Spleen (tissue), 13 donors: ENCODE measurements at places on chromosomes 3 and 15. TPM values are rescaled to one million over a fixed set of nuclear protein-coding genes. Genes with fewer than 3 reads are reported as not detected.

DNA sequence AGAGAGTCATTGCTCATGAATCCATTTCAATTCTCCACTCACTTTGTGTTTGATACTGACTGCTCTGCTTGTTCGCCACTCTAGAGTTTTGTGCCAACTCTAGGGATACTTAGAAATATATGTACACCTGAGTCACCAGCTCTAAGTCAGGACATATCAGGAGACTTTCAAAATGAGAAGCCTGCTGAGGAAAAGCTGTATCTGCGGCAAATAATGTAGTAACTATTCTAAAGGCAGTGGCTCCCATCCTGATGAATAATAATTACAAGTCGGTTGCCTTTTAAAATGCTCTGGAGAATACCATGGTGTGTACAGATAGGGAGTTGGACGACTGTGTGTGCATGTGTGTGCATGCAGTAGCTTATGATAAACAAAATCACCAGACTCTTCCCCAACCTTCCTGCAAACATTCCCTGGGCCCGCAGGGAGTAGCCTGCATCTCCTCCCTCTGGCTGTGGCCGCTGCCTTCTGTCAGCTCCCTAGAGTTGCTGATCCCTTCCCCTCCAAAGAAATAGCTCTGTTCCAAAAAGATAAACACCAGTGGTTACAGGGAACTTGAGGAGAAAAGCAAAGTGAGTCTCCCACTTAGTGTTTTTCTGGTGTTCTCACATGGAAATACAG is 346.3 kb upstream of the UMPS start:
- no peaks in the 10 kb centered on the region for H3K36me3 ChIP-seq
- no peak overlapping the region for H3K27ac ChIP-seq
- H3K4me1 ChIP-seq: no peaks in the 10 kb centered on the region

GRCh38 chr3:58573640-58574039 is 3.6 kb downstream of the FAM107A start:
- DNase-seq: no peak
- H3K36me3 ChIP-seq: no peaks in the 10 kb centered on the region
- H3K4me1 ChIP-seq: peaks cover 47% of the 10 kb centered on the region
- no peak overlapping the region for H3K27ac ChIP-seq
- H3K27me3 ChIP-seq: no peaks in the 10 kb centered on the region

DNA sequence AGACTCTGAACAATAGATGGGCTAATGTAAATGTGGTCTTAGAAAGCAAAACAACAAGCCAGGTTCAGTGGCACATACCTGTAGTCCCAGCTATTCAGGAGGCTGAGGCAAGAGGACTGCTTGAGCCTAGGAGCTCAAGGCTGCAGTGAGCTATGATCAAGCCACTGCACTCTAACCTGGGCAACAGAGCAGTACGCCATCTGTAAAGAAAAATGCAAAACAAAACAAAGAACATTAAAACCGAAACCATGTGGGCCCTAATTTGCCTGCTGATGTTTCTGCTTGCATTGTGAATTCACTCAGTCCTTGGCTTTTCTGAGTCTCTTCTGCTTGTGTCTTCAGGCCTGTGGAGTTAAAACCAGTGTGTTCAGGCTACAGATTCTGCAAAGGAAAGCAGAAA is 56.7 kb downstream of the CCNL1 start:
- H3K27me3 ChIP-seq: no peaks in the 10 kb centered on the region
- peak overlapping the region; percentile 7 for H3K27ac ChIP-seq

Gene GATM
- total RNA-seq: 42.7 TPM

- no peaks in the 10 kb centered on the region for H3K36me3 ChIP-seq
- peak; percentile 85 for DNase-seq
- no peak overlapping the region for H3K27ac ChIP-seq
- H3K27me3 ChIP-seq: peaks cover 13% of the 10 kb centered on the region
- H3K4me1 ChIP-seq: no peaks in the 10 kb centered on the region
These were observed 461.5 kb upstream of the PPP2R3A start for GRCh38 chr3:135503760-135504686.

- H3K4me3 ChIP-seq: peak overlapping the region; percentile 97
- H3K27me3 ChIP-seq: no peaks in the 10 kb centered on the region
- no peaks in the 10 kb centered on the region for H3K36me3 ChIP-seq
- H3K4me1 ChIP-seq: peaks cover 33% of the 10 kb centered on the region
- no peak for DNase-seq
- H3K27ac ChIP-seq: peak overlapping the region; percentile 79
These were observed 891 bp upstream of the DMXL2 start for GRCh38 chr15:51623386-51623938.

- H3K27me3 ChIP-seq: no peaks in the 10 kb centered on the region
- peak overlapping the region; percentile 65 for H3K27ac ChIP-seq
- DNase-seq: no peak
- H3K36me3 ChIP-seq: no peaks in the 10 kb centered on the region
These were observed 1.2 kb upstream of the ABHD17C start for GRCh38 chr15:80693682-80694610.

DNA sequence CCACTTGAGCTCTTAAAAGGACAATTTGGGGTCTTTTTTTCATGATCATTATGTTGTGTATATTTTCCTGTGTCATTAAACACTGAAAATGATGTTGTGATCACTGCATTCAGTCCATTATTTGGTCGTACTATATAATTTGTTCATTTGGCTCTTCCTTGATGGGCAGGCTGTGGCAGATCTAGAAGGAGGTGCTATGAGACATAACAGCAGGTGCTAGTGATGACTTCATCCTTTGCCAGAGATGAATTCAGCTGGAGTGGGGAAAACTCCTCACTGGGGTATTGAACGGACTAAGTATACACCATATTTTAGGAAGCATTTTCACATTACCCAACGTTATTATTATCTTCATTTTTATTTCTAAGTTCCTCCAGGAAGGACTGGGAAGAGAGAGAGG is 12.0 kb downstream of the CMTM7 start:
- DNase-seq: no peak
- no peak overlapping the region for H3K4me3 ChIP-seq
- H3K27me3 ChIP-seq: no peaks in the 10 kb centered on the region
- H3K4me1 ChIP-seq: peaks cover 83% of the 10 kb centered on the region

Gene KCNMB2
- total RNA-seq: not detected

Gene IL5RA
- 3.2 TPM for total RNA-seq

GRCh38 chr3:139319428-139320402 is 24.1 kb upstream of the MRPS22 start:
- no peaks in the 10 kb centered on the region for H3K27me3 ChIP-seq
- no peak for DNase-seq
- H3K27ac ChIP-seq: no peak overlapping the region

DNA sequence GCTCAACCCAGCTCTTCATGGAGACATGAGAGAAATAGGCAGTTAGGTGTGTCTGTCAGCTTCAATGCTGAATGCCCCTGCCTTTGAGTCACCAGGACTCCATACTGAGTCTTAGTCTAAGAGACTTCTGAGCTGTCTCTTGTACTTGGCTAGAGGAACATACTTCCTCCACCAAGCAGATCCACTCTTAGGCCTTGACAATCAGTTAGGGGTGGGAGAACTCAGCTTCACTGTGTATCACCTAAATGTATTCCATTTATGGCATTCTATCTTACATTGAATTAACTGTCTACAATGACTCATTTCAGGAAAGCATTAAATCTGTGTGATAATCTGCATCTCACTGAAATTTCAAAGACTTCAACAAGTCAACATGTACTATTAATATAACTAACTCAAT is 66.0 kb downstream of the STAC start:
- H3K36me3 ChIP-seq: no peaks in the 10 kb centered on the region
- H3K27ac ChIP-seq: no peak overlapping the region
- H3K27me3 ChIP-seq: no peaks in the 10 kb centered on the region
- no peaks in the 10 kb centered on the region for H3K4me1 ChIP-seq

- H3K36me3 ChIP-seq: no peaks in the 10 kb centered on the region
- no peak for DNase-seq
- no peaks in the 10 kb centered on the region for H3K27me3 ChIP-seq
- H3K27ac ChIP-seq: no peak overlapping the region
- no peak overlapping the region for H3K4me3 ChIP-seq
- no peaks in the 10 kb centered on the region for H3K4me1 ChIP-seq
These were observed 136.5 kb downstream of the RORA start for GRCh38 chr15:61092361-61093157.

- no peaks in the 10 kb centered on the region for H3K36me3 ChIP-seq
- H3K27me3 ChIP-seq: peaks cover 12% of the 10 kb centered on the region
- H3K4me3 ChIP-seq: peak overlapping the region; percentile 55
- DNase-seq: peak; percentile 80
- H3K27ac ChIP-seq: peak overlapping the region; percentile 91
These were observed 36.1 kb upstream of the EPHB3 start for GRCh38 chr3:184525337-184526087.

GRCh38 chr15:100693451-100693850 is 91.1 kb downstream of the ASB7 start:
- no peak overlapping the region for H3K27ac ChIP-seq
- no peaks in the 10 kb centered on the region for H3K4me1 ChIP-seq
- H3K27me3 ChIP-seq: no peaks in the 10 kb centered on the region
- H3K4me3 ChIP-seq: no peak overlapping the region

Gene GPR149
- not detected for total RNA-seq

Gene SERPINI1
- total RNA-seq: 7.4 TPM

Gene TPRG1
- total RNA-seq: 7.9 TPM

Gene PDZRN3
- total RNA-seq: 2.3 TPM

GRCh38 chr15:88487796-88488523 is 20.5 kb downstream of the MRPS11 start:
- H3K4me3 ChIP-seq: no peak overlapping the region
- no peak overlapping the region for H3K27ac ChIP-seq
- H3K36me3 ChIP-seq: no peaks in the 10 kb centered on the region
- no peak for DNase-seq
- no peaks in the 10 kb centered on the region for H3K27me3 ChIP-seq

DNA sequence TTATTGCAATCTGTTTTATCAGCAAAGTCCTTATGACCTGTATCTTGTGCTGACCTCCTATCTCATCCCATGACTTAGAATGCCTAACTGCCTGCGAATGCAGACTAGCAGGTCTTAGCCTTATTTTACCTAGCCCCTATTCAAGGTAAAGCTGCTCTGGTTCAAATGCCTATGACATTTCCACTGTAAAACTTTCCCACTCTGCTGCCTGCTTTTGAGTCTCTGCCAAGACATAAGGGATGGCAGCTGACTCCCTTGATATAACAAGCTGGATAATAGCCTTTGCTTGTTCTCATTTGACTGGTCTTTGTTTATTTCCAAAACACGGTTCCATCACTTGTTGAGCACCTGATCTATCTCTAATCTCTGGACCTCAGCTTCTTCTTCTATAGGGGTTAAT is 131.9 kb upstream of the STRIT1 start:
- H3K4me1 ChIP-seq: no peaks in the 10 kb centered on the region
- H3K36me3 ChIP-seq: no peaks in the 10 kb centered on the region
- no peak overlapping the region for H3K4me3 ChIP-seq
- DNase-seq: no peak

GRCh38 chr3:132556508-132557159 is 40.4 kb upstream of the ACKR4 start:
- no peak overlapping the region for H3K4me3 ChIP-seq
- no peak for DNase-seq
- H3K4me1 ChIP-seq: no peaks in the 10 kb centered on the region
- H3K27ac ChIP-seq: no peak overlapping the region

DNA sequence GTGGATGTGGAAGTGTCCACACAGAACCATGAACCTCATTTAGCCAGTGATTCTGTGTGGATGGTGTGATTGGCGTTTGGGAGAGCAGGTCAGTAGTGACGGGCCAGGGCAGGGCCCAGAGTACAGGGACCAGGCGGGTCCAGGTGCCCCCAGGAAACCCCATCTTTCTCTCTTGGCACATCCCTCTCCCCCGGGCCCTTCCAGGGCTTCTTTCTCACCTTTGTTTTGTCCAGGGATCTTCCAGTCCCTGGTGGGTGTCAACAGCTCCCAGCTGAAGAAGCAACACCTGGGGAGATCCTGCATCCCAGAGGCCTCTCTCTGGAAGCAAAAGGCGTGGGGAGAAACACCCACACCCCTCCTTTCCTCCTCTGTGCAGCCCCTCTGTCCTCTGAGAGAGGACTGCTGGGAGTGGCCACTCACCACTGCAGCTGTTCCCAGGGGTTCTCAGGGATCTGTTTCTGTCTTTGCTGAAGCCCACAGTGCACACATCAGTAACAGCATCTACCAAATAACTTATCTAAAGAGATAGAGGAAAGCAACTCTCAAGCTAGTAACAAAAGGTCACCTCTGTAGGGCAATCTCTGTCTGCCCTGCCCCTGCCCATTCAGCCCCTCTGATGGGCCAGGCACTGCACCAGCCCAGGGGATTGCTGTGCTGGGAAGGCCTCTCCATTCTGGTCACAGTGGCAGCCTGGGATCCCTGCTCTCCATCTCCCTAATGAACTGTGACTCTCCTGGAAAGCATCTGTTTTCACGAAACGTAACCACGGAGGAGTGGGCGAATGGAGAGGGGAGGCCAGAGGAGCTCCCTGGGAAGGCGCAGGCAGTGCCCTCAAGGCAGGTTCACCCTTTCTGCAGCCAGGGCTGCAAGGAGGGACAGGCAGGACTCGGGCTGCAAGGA is 98.3 kb upstream of the ALDH1A3 start:
- H3K27ac ChIP-seq: no peak overlapping the region
- H3K4me3 ChIP-seq: no peak overlapping the region
- no peak for DNase-seq
- no peaks in the 10 kb centered on the region for H3K4me1 ChIP-seq
- H3K36me3 ChIP-seq: no peaks in the 10 kb centered on the region
- no peaks in the 10 kb centered on the region for H3K27me3 ChIP-seq

Gene FSIP1
- 0.57 TPM for total RNA-seq

GRCh38 chr3:135081451-135081850 is 286.4 kb downstream of the EPHB1 start:
- H3K27ac ChIP-seq: no peak overlapping the region
- H3K4me3 ChIP-seq: no peak overlapping the region
- H3K27me3 ChIP-seq: no peaks in the 10 kb centered on the region
- DNase-seq: no peak

DNA sequence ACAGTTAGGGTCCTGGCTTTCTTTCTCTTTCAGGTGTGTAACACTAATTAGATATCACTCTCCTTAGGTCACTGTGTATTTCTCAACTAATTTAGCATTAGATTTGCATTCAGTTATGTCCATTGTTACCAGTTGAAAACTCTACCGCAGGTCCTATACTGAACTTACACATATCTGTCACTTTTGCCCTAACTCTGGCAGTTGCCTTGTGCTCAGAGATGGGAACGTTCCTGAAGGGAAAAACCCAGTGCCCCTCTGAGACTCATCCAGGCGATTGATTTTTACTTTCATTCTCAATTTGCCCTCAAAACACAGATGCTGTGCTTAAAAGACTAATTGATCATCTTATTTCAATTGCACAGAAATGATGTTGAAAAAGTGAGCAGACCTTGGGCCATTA is 249.1 kb downstream of the ALCAM start:
- H3K36me3 ChIP-seq: no peaks in the 10 kb centered on the region
- no peak overlapping the region for H3K4me3 ChIP-seq
- no peaks in the 10 kb centered on the region for H3K27me3 ChIP-seq
- no peak for DNase-seq
- H3K27ac ChIP-seq: no peak overlapping the region

DNA sequence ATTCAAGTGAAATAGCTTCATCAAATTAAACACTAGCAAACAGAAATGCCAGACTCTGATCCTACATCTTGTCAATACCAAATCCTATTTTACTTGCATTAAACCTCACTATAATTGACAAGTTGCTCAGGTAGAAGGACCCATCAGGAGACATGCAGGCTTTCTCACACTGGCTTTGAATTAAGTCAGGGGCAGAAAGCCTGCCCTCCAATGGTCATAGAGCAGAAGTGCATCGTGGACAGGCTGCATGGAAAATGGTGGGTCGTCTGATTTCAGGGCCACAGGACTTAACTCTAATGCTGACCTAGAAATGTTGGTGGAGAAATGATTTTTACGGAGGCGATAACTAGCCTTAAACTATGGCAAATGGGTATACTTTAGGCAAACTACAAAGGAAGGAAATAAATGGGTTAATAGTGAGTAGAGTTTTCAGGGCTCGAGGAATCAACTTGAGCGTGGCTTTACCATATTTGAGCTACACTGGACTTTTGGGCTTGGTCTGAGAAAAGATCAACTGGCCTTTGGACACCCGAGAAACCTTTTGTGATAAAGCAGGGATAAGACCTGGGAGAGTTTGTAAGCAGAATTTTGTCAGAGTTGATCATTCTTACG is 283.9 kb downstream of the GRM7 start:
- H3K36me3 ChIP-seq: no peaks in the 10 kb centered on the region
- H3K4me1 ChIP-seq: no peaks in the 10 kb centered on the region

Gene GPR15
- total RNA-seq: 2.6 TPM
